Effector memory CD8-positive, alpha-beta T cell (primary cell): ENCODE measurements at places on chromosomes 7 and 10.

GRCh38 chr7:34080513-34080912 is 175.2 kb downstream of the BMPER start:
- no peak for DNase-seq
- H3K27ac ChIP-seq, result no peak overlapping the region
- no peaks in the 10 kb centered on the region for H3K4me1 ChIP-seq
- H3K27me3 ChIP-seq, result no peaks in the 10 kb centered on the region
- H3K36me3 ChIP-seq, result no peaks in the 10 kb centered on the region

DNA sequence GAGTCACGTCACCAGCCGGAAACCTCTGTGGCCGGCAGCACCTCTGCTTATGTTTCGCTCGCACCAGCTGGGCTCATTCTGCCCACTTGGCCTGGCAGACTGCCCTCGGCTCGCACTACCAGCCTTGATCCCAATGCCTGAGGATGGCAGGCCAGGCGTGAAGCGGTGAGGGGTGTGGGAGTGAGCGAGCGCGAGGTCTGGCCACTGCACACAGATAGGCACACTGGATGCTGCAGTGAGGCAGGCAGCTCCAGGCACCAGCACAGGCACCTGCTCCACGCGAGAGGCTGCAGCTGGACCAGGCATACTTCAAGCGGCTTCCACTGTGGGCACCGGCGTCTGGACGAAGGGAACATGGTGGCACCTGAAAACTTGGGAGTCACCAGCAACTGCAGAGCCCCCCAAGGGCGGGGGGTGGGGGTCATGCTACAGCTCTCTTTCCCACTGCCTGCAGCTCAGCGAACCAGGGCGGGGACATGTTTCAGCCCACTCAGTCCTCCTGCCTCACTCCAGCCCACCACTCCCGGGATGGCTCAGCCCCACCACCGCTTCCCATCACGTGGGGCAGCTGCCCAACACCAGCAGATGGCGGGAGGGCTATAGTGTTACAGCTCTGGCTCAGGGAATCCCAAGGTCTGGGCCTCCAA is 5.4 kb upstream of the DMTF1 start:
- no peaks in the 10 kb centered on the region for H3K27me3 ChIP-seq
- H3K4me1 ChIP-seq, result peaks cover 4% of the 10 kb centered on the region
- no peak for DNase-seq
- no peak overlapping the region for H3K4me3 ChIP-seq
- H3K36me3 ChIP-seq, result peaks cover 7% of the 10 kb centered on the region
- H3K27ac ChIP-seq, result no peak overlapping the region

DNA sequence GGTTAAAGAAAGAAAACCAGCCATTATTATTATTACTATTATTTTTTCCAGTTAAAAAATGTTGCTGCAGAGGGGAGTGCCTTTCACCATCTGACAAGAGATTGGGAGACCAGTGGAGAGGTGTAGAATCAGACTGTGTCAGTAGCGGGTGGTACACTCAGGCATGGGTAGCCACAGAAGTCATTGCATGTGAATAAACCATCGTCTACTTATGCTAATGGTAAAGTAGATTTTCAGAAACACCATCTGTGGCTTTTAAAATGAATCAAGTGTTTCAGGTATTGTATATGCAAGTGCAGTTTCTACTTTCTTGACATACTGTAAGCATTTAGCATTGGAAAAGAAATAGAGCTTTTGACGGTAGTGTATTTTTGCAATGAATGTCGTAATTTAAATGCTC is 131.5 kb upstream of the SP8 start:
- no peaks in the 10 kb centered on the region for H3K4me1 ChIP-seq
- DNase-seq, result no peak
- no peak overlapping the region for H3K4me3 ChIP-seq

DNA sequence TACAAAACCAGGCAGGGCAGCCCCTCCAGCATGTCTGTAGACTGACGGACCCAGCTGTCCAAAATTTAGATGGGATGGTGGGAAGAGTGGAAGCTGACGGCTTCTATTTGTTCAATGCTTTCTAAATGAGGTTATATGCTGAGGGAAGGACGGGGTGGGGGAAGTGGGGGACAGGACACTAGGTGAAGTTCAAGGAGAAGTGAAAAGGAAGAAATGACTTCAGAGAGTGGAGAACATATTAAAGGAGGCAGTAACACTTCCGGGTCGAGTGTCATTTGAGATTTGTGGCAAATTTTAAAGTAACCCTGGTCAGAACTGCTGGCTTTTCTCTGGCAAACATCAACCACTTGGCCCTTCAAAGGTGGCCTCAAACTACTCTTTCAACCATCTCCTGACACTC is 9.4 kb downstream of the PIP4K2A start:
- H3K27ac ChIP-seq, result peak overlapping the region; percentile 81
- H3K36me3 ChIP-seq, result peaks cover 36% of the 10 kb centered on the region
- H3K4me3 ChIP-seq, result peak overlapping the region; percentile 72
- no peaks in the 10 kb centered on the region for H3K27me3 ChIP-seq
- DNase-seq, result no peak

DNA sequence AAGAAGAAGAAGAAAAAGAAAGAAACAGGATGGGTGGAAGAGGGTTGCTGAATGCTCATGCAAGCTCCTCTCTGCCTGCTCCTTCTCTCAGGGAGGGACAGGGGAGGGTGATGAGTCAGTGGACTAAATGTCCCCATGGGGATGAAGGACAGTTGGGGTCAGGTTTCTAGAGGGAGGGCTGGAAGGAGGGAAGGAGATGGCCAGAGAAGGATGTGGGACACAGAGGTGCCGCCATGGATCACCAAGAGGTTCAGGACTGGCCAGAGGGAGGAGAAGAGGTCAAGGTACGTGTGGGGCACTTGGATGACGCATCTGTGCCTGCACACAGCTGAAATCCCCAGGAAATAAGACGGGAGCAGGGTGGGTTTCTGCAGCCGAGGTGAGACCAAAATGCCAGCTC is 88.9 kb upstream of the GTF2I start:
- no peak for DNase-seq
- H3K4me1 ChIP-seq, result no peaks in the 10 kb centered on the region
- peaks cover 13% of the 10 kb centered on the region for H3K27me3 ChIP-seq
- no peak overlapping the region for H3K4me3 ChIP-seq

DNA sequence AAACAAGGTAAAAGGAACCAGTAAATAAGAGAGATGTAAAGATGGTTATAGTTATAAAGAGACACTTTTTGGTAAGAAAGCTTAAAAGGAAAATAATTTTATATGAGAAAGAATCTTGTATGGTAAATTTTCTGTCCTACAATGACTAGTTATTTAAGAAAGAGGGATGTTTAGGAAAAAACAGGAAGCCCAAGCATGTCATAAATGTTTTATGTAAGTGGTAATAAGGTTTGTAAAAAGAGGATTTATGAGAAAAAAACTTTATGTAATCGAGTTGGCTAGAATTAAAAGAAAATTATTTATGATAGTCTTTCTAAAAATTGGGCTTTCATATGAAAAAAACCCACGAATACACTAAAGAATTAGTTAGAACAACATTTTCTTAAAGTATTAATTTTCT is 34.2 kb upstream of the CREB3L2 start:
- no peaks in the 10 kb centered on the region for H3K4me1 ChIP-seq
- peaks cover 47% of the 10 kb centered on the region for H3K27me3 ChIP-seq
- H3K36me3 ChIP-seq, result no peaks in the 10 kb centered on the region
- H3K4me3 ChIP-seq, result no peak overlapping the region

- no peak overlapping the region for H3K4me3 ChIP-seq
- H3K4me1 ChIP-seq, result peaks cover 3% of the 10 kb centered on the region
- no peak for DNase-seq
- no peak overlapping the region for H3K27ac ChIP-seq
- H3K36me3 ChIP-seq, result peaks cover 38% of the 10 kb centered on the region
- no peaks in the 10 kb centered on the region for H3K27me3 ChIP-seq
Observed at GRCh38 chr10:103874730-103875129, 19.4 kb upstream of the SH3PXD2A start.

DNA sequence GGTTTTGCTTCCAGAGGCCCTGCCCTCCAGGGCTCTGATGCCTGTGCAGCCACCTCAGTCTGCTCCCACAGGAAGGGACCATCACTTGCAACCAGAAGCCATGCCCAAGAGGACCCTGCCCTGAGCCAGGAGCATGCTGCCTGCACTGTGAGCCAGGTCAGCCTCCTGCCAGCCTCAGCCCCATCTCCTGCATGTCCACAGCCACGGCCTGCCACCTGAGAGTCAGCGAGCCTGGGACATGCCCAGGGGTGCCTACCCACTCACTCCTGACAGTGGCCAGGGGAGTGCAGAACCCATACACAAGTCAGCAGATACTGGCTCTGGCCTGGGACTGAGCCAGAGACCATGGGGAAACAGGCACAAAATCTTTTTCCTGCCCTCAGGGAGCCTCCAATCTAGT is 6.6 kb upstream of the KCP start:
- no peak for DNase-seq
- peaks cover 85% of the 10 kb centered on the region for H3K27me3 ChIP-seq
- peaks cover 11% of the 10 kb centered on the region for H3K4me1 ChIP-seq
- H3K4me3 ChIP-seq, result no peak overlapping the region
- no peaks in the 10 kb centered on the region for H3K36me3 ChIP-seq
- H3K27ac ChIP-seq, result no peak overlapping the region

DNA sequence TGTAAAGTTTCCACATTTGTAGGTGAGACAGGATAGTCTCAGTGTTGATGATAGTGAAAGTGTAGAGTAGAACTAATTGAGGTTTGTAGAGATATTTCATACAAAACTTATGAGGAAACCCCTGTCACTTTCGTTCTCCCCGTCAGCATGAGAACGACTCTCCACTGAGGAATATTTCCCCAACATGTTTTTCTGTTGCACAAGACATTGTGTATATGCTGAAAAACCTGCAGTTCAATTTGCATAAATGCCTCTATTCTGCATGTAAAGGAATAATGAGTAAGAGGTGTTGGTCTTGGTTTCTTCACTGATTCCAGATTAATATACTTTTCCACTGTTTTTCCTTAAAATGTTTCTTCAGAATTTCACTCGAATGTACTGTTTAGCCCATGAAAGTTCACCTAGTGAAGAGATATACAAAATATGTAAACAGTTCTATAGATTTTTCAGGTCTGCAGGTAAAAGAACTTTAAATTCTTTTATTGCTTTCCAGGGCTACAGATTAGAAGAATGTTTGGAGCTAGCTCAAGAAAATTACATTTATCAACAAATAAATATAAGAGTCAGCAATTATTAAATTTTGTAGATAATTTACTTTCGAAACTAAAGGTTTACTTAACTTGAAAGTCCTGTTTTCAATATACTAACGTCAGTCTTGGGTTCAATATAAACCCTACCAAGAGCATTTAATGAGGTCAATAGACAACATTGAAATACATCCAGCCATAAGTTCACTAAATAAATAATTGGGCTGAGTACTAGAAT is 37.2 kb downstream of the HEPACAM2 start:
- no peak overlapping the region for H3K4me3 ChIP-seq
- peaks cover 58% of the 10 kb centered on the region for H3K27me3 ChIP-seq
- no peaks in the 10 kb centered on the region for H3K4me1 ChIP-seq
- no peaks in the 10 kb centered on the region for H3K36me3 ChIP-seq
- no peak for DNase-seq

DNA sequence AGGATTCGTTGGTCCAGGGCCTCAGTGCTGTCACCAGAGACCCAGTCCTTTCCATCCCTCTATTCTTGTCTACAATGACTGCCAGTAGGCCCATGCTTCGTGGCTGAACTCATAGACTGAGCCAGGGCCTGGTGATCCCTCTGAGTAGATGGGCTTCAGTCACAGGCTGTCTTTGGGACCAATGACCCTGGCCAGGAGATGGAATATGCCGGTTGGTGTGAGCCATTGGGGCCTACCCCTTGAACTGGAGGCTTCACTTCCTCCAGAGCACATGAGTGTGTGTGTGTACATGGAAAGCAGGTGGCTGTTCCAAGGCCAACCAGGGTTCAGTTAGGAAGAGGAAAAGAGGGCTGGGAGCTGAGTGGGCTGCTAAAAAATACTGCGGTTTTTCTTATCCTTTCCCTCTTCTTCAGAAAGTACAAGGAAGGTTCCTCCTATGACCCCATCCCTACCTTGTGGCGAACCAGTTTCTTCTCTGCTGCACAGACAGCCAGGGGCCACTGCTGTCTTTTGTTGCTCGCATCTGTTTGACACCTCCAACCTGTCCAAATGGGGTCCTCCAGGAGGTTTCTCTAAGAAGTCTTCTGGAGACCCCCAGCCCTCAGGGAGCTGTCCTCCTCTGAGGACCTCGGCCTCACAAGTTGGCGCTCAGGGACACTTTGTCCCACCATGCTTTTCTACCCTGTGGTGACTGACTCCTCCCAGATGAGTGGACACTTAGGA is 36.6 kb downstream of the ADRA2A start:
- no peak for DNase-seq
- H3K27ac ChIP-seq, result no peak overlapping the region
- no peak overlapping the region for H3K4me3 ChIP-seq
- peaks cover 8% of the 10 kb centered on the region for H3K27me3 ChIP-seq

GRCh38 chr7:155227004-155227787 is 70.5 kb upstream of the INSIG1 start:
- peaks cover 22% of the 10 kb centered on the region for H3K27me3 ChIP-seq
- H3K27ac ChIP-seq, result no peak overlapping the region
- peaks cover 2% of the 10 kb centered on the region for H3K4me1 ChIP-seq
- H3K36me3 ChIP-seq, result no peaks in the 10 kb centered on the region
- H3K4me3 ChIP-seq, result no peak overlapping the region

GRCh38 chr10:132255489-132256344 is 52.0 kb downstream of the STK32C start:
- H3K36me3 ChIP-seq, result peaks cover 4% of the 10 kb centered on the region
- peaks cover 5% of the 10 kb centered on the region for H3K4me1 ChIP-seq
- H3K27me3 ChIP-seq, result no peaks in the 10 kb centered on the region
- H3K4me3 ChIP-seq, result peak overlapping the region; percentile 44

DNA sequence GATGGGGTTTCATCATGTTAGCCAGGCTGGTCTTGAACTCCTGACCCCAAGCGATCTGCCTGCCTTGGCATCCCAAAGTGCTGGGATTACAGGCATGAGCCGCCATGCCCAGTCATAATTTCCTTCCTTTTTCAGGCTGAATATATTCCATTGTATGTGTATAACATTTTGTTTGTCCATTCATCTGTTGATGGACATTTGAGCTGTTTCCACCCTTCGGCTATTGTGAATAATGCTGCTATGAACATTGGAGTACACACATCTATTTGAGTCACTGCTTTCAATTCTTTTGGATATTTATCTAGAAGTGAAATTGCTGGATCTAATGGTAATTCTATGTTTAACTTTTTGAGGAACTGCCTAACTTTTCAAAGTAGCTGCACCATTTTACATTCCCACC is 34.6 kb downstream of the TLX1 start:
- peaks cover 90% of the 10 kb centered on the region for H3K27me3 ChIP-seq
- H3K36me3 ChIP-seq, result peaks cover 6% of the 10 kb centered on the region
- H3K4me1 ChIP-seq, result peaks cover 12% of the 10 kb centered on the region
- no peak overlapping the region for H3K27ac ChIP-seq
- no peak for DNase-seq

DNA sequence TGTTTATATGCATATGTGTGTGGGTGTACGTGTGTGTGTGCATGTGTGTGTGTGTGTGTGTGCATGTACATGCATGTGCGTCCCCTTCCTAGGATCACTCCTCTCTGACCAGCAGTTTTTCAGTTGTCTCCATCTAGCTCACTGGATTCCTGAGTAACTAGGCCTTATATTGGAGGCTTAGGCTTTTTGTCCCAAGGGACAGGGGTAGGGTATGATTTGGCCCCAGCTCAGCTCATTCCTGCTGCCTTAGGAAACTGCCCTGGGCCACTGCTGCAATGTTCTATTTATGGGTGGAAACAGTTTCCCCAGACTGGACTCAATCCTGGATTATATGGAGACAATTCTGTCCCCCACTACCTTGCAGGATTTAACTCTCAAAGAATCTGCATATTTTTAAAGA is 68.8 kb upstream of the SDK1 start:
- no peaks in the 10 kb centered on the region for H3K4me1 ChIP-seq
- no peak overlapping the region for H3K27ac ChIP-seq
- H3K36me3 ChIP-seq, result no peaks in the 10 kb centered on the region
- H3K27me3 ChIP-seq, result peaks cover 7% of the 10 kb centered on the region
- no peak for DNase-seq

GRCh38 chr7:127578711-127579275 is 6.6 kb downstream of the GCC1 start:
- no peak for DNase-seq
- H3K27me3 ChIP-seq, result no peaks in the 10 kb centered on the region
- no peak overlapping the region for H3K4me3 ChIP-seq
